Esophagus squamous epithelium (tissue), 5 donors: ENCODE measurements at places on chromosomes 1 and 21. TPM values are rescaled to one million over a fixed set of nuclear protein-coding genes. Genes with fewer than 3 reads are reported as not detected.

LRRN2 gene
- total RNA-seq = 1.8 TPM

CYP4A22 gene
- 0.38 TPM for total RNA-seq

SLC35F3 gene
- 0.53 TPM for total RNA-seq

GRCh38 chr1:227950735-227951346, 3.1 kb upstream of the WNT9A start:
- no peak for DNase-seq

DNA sequence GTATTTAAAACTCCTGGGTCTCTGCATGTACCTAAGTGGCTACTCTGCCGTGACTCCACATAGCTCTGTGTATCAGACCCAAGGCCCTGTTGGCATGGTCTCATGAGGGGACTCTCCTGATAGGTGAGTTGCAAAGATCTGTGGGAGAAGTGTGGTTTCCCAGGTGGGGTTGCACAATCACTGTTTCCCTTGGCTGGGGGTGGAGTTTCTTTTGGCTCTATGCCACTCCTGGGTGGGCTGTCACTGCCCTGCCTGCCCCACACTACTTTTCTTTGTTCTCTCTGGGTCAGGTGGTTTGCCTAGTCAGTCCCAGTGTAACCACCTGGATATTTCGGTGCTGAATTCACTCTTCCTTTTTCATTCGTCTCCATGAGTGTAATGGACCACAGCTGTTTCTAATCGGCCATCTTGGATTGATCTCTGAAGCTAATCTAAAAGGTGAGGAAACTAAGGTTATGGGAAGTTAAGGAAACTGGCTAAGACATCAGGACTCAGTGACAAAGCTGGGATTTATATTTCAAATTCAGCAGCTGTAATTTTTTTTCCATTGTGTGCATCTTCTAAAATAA, 97.1 kb upstream of the CACYBP start:
- no peak for DNase-seq

- DNase-seq = no peak
Observed at GRCh38 chr1:56330391-56331026, 248.9 kb downstream of the PLPP3 start.

DNA sequence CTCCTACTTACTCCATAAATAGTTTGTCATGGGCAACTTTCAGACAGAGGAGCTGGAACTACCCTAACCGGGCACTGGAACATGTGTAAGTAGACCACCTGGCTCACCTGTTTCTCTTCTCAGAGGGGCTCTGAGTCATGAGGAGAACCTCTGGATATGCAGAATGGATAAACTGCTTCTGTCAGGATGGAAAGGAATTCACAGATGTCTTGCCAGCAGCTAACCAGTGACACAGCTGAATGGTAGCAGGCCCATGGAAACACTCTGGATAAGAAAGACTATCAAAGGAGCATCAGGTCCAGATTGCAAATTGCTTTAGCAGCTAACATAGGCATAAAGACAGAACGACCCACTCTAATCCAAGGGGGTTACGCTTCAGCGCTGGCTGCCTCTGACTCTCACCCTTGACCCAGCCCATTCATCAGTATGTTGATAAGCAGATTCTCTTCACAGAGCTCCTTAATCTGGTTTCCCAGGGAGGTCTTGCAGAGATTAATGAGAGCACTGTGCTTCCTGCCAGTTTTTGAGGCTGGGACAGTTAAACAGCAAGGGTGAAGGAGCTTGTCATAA, 54.2 kb downstream of the HIVEP3 start:
- DNase-seq = no peak

DNA sequence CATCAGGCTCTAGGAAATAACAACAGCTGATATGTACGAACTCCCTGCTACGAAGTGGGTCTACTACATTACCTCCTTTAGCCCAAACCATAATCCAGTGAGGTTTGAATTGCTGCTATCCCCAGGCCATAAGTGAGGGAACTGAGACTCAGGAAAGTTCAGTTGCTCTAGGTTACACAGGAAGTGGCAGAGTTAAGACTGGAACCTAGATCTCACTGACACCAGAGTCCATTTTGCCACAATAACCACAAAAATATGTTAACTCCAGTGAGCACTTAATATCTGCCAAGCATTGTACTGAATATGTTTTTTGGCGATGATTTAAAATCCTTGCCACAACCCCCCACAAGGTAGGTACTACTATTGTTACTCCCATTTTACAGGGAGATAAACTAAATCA, 8.9 kb upstream of the TADA1 start:
- no peak for DNase-seq

- DNase-seq = no peak
Observed at GRCh38 chr1:202365092-202365815, 16.8 kb downstream of the PPP1R12B start.
